Stimulated activated CD8-positive, alpha-beta memory T cell treated with anti-CD3 and anti-CD28 coated beads, Interleukin-15, amount 100 ng/mL, for 24 hours (primary cell): ENCODE measurements at places on chromosomes 13 and 19.
A peak's percentile ranks its signal among the peaks of the same experiment; 100 is the strongest.

GRCh38 chr13:46771693-46772092, 25.3 kb downstream of the ESD start:
- DNase-seq: no peak

- no peak for DNase-seq
These were observed 8.1 kb downstream of the ATG4D start for GRCh38 chr19:10551698-10552301.

DNA sequence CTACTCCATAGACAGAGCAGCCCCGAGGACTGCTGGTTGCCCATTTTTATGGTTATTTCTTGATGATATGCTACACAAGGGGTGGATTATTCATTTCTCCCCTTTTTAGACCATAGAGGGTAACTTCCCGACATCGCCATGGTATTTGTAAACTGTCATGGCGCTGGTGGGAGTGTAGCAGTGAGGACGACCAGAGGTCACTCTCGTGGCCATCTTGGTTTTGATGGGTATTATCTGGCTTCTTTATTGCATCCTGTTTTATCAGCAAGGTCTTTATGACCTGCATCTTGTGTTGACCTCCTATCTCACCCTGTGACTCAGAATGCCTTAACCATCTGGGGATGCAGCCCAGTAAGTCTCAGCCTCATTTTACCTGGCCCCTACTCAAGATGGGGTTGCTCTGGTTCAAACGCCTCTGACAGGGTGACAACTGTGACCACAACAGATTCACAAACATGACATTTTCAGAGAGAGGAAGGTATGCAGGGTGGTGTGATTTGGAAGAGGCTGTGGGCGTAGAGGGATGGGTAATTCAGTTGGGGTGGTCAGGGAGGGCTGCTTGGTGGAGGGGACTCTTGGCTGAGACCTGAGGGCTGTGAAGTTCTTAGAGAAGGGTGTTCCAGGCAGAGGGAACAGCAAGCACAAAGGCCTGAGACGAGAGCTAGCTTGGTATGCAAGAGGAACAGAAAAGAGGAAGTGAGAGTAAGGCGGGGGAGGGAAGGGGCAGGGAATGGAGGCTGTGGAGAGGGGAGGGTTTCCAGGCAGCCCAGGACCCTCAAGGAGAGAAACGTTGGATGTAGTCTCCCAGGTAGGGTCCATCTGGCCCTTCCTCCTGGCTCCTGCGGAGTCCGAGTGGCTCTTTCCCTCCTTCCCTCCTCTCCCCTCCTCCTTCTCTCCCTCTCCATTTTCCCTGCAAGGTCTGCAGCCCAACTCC, 23.5 kb downstream of the FAM187B start:
- DNase-seq: no peak

DNA sequence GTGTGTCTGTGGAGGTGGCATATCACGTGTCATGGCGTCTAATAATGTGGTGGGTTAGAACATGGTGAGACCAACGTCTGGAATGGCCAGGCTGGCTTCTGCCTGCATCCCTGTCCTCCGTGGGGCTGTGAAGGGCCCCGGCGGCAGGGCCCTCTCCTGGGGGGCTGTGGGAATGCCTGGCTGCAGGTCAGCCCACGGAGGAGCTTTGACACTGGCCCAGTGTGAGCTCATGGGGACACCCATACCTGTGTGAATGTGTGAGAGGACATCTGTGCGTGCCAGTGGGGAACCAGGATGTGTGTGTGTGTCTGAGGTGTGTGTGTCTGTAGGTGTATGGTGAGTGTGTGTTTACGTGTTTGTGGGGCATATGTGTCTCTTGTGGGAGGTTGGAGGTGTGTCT, 300.1 kb downstream of the TEX29 start:
- no peak for DNase-seq

GRCh38 chr13:72652681-72653080, 74.7 kb downstream of the MZT1 start:
- DNase-seq: no peak

- no peak for DNase-seq
These were observed at the start of gene SACS for GRCh38 chr13:23433171-23434153. TSS of gene SACS (minus strand) at chr13:23433702. CDS start at chr13:23411239, 22,463 bp downstream.

DNA sequence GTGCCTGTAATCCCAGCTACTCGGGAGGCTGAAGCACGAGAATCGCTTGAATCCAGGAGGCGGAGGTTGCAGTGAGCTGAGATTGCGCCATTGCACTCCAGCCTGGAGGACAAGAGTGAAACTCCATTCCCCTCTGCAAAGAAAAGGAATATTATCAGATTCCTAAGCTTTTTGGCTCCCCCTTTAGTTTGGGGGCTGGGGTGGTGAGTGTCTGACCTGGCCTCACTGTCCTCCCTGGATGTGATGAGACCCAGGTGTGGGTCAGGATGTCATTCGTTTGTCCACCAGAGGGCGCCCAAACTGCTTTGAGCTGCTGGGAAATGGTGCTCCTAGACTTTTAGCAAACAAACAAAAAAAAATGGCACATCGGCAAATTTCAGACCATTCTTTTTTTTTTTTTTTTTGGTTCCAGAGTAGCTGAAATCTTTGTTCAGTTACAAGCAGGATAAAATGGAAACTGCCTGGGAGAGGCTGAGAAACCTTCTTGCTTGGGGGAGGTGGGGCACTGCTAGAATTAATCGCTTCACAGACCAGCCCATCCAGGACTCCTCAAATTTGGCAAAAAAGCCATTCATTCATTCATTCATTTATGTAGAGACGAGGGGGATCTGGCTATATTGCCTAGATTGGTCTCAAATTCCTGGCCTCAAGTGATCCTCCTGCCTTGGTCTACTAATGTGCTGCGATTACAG, 29.4 kb downstream of the SPC24 start:
- peak; percentile 56 for DNase-seq

- no peak for DNase-seq
These were observed 17.8 kb downstream of the LMTK3 start for GRCh38 chr19:48493718-48494401.

GRCh38 chr19:58468216-58468839, 1.4 kb downstream of the ZNF324 start:
- no peak for DNase-seq

DNA sequence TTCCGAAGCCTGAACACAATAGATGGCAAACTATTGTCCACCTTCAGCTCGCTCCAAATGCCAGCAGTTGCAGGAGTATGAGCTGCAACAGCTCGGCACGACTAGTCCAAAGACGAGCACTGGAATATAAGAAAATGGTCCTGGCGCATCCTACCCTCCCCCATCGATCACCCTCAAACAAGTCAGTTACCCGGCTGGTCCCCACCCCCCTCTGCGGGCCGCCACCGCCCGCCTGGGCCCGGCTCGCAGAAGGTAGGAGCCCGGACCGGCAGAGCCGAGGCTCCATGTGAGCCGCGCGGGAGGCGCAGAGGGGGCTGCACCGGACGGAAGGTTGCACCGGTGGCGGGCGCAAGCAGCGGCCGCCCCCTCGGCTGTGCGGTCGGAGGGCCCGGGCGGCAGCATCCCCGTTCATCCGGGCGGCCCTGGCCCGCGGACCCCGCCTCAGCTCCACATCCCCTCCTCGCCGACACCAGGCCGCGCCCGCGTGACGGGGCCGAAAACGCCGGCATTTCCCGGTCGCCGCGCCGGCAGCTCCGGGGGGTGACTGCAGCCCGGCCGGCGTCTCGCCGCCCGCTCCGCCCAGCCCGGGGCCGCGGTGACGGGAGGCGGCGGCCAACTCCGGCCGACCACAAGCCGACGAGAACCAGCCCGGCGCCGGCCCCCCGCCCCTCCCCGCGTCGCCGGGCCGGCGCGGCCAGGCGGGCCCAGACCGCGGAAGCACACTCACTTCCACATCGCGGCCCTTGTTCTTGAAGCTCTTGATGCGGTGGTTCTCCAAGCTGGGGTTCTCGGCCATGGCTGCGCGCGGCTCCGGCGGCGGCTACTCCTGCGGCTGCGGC, 552 bp downstream of the KPNA3 start:
- DNase-seq: peak; percentile 26

- no peak for DNase-seq
These were observed 10.8 kb upstream of the CCDC97 start for GRCh38 chr19:41299046-41299754.

- DNase-seq: no peak
These were observed 2374.6 kb downstream of the PCDH9 start for GRCh38 chr13:64855506-64855905.

DNA sequence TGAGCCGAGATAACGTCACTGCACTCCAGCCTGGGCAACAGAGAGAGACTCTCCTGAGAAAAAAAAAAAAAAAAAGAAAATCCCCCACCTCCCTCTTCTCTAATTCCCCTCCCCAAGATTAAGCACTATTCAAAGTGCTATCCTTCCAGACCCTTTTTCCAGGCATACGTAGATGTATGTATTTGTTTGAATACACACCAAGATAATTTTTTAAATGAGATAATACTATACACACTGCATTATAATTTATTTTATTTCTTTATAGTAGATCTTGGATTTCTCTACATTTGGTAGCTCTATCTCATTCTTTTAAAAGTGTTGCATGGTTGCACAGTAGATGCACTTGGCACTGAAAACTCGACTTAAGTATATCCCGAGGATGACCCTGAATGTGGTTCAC, 32.5 kb downstream of the CAB39L start:
- no peak for DNase-seq

- no peak for DNase-seq
These were observed 289.9 kb downstream of the DACH1 start for GRCh38 chr13:71577127-71577526.

DNA sequence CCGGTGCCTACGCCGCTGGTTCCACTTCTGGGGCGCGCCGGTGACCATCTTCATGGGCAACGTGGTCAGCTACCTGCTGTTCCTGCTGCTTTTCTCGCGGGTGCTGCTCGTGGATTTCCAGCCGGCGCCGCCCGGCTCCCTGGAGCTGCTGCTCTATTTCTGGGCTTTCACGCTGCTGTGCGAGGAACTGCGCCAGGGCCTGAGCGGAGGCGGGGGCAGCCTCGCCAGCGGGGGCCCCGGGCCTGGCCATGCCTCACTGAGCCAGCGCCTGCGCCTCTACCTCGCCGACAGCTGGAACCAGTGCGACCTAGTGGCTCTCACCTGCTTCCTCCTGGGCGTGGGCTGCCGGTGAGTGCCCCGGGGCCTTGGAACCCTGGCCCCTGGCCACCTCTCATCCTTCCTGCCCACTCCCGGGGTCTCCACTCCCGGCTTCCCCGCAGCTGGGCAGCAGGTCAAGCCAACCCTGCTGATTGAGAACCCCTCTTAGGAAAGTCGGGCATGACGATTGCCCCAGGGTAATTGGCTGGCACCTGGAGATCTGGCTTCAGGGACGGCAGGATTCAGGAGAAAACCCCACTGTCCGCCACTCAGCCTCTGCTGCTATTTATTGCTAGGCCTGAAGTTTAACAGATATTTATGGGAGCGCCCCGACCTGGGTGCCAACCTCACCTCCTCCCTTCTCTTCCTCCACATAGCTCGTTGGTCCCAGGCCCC, 39.1 kb downstream of the TRPM4 start:
- DNase-seq: no peak

GRCh38 chr13:24056616-24057137, 103.8 kb upstream of the SPATA13 start:
- DNase-seq: no peak

- DNase-seq: no peak
These were observed 146.9 kb downstream of the TEX29 start for GRCh38 chr13:111467111-111467890.

DNA sequence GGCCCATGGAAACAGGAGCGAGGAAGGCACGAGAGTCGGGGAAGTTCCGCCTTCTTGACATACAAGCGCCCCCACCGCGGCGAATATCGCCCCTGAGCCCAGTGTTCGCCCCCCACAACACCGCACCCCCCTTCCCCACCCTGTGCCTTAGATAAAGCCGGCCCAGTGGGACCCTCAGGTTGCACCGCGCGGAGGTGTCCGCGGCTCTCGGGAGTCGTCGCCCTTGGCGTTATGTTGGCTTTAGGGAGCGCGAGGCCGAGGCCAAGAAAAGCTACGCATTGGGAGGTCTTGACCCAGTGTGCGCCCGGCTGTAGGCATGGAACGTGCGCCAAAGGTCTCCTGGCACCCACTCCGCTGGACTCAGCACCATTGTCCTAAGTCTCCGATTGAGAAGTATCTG, 603 bp upstream of the ZNF132 start:
- no peak for DNase-seq

DNA sequence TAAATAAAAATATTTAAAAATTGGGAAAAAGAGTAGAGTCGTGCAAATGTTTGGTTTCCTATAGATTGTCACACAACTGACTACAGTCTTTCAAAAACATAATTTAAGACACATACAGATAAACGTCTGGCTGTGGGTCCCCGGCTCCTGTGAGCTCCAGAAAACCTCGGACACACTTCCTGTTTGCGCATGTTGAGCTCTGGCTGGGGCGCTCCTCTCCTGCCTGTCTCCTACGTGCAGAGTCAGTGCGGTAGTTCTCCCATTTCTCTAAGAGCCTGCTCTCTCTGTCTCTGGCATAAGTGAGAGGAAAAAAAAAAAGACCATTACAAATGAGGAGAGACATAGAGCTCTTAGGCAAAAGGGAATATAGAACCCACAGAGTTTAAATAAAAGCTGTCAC, 128.2 kb upstream of the OBI1 start:
- no peak for DNase-seq

DNA sequence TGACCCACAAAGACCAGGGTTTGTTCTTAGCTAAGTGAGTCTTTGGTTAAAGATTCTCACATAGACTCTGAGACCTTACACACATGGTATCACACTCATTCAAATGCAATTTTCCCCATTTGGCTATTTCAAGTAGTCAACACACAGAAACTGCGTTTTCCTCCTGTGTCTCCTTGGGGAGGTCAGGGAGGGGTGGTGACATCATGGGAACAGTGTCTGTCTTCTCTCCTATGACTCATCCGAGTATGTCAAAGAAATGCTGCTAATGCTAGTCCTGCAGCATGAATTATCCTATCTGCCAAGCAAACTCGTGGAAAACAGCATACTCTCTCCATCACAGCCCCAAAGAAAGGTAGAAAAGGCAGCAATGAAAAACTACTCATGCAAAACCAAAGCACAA, 100.2 kb downstream of the ENOX1 start:
- DNase-seq: no peak

GRCh38 chr13:46747031-46747820, 49.7 kb downstream of the ESD start:
- no peak for DNase-seq

DNA sequence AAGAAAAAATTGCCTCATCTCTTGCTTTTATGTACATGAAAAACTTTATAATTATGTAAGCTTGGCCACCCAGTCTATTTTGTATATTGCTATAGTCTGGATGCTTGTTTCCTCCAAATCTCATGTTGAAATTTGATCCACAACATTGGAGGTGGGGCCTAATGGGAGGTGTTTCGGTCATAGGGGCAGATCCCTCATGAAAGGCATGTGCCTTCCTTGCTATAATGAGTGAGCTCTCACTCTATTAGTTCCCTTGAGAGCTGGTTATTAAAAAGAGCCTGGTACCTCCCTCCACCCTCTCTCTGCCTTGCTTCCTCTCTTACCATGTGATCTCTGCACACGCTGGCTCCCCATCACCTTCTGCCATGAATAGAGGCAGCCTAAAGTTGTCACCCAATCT, 1005.1 kb downstream of the PCDH9 start:
- DNase-seq: no peak

DNA sequence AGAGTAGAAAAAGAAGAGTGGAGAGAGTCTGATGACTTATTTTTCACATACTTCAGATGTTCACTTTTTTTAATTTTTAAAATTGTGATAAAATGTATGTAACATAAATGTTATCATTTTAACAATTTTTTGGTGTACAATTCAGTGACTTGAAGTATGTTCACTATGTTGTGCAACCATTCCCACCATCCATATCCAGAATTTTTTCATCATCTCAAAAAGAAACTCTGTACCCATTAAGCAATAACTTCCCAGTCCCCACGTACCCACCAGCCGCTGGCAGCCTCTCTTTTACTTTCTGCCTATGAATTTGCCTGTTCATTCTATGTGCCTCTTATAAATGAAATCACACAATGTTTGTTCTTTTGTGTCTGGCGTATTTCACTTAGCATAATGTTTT, 43.3 kb downstream of the SKA3 start:
- DNase-seq: no peak
